ENCODE measurements at places on chromosomes 12 and 14. TPM values are rescaled to one million over a fixed set of nuclear protein-coding genes. Genes with fewer than 3 reads are reported as not detected.

Gene ACACB
- total RNA-seq: 27.5 TPM

DNA sequence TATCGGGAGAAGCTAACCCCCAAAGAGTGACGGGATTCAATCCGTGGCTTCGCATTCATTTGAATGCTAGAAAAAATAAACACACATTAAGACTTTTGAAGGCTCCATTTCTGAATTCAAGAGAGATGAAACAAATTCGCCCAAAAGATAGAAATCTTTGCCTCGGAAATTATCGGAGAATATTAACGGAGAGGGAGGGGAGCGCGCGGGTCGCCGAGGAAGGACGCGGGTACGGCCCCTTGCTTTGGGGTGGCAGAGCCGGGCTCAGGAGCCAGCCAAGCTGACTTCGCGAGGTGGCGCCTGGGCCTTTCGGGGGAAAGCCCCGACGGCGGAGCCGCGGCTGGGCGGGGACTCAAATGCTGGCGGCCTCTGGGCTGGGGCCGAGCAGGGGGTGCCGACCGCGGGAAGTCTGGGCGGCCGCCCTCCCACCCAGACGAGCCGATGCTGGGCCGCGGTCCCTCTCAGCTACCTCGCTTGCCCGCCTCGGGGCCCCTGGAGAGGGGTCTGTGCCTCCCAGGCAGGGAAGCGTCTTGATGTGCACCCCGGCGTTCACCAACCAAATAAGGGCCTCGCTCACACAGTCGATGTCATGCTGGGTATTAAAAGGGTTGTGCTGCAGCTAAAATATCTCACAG, 14.7 kb downstream of the NKX2-1 start:
- H3K4me3 ChIP-seq: no peak overlapping the region
- H3K27ac ChIP-seq: no peak overlapping the region
- no peaks in the 10 kb centered on the region for H3K4me1 ChIP-seq
- no peaks in the 10 kb centered on the region for H3K36me3 ChIP-seq

DNA sequence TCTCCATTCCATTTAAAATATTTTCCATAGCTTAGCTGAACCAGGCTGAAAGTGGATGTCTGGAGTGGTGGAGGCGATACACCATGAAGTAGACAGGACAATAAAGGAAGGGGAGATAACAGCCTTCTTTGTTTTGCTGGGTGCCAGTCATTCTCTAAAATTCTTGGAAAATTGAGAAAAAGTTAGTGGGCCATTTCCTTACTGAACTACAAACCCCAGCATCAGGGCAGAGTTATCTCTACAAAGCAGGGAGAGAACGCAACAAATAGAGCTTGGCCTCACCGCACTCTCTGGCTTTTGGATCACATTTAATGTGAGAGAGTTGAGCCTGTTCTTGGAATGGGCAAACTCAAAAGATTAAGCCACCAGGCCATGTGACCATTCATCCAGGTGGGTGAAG, 41.2 kb upstream of the LRRC10 start:
- no peaks in the 10 kb centered on the region for H3K4me1 ChIP-seq
- DNase-seq: no peak
- no peak overlapping the region for H3K27ac ChIP-seq

DNA sequence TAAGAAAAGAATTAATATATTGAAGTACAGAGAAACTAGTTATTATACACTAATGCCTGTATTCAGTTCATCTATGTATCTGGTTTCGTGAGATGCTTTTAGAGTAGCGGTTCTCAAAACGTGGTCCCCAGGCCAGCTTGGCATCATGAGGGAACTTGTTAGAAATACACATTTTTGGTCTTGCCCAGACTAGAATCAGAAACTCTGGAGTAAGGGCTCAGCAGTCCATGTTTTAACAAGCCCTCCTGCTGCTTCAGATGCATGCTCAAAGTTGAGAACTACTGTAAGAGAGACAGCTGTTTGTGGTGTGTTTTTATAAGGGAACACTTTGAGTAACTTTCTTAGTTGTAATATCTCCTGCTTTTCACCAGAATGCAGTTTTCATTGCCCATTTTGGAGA, 18.1 kb downstream of the GPATCH2L start:
- H3K27me3 ChIP-seq: no peaks in the 10 kb centered on the region
- H3K36me3 ChIP-seq: peaks cover 23% of the 10 kb centered on the region
- no peaks in the 10 kb centered on the region for H3K4me1 ChIP-seq
- no peak for DNase-seq
- H3K27ac ChIP-seq: no peak overlapping the region

- no peak overlapping the region for H3K27ac ChIP-seq
- no peaks in the 10 kb centered on the region for H3K4me1 ChIP-seq
- no peak overlapping the region for H3K4me3 ChIP-seq
Observed at GRCh38 chr14:86774916-86775315, 1218.1 kb downstream of the GALC start.
